ENCODE measurements at places on chromosomes 3 and 15.

- DNase-seq = no peak
These were observed 146.1 kb upstream of the UMPS start for GRCh38 chr3:124584245-124584551.

DNA sequence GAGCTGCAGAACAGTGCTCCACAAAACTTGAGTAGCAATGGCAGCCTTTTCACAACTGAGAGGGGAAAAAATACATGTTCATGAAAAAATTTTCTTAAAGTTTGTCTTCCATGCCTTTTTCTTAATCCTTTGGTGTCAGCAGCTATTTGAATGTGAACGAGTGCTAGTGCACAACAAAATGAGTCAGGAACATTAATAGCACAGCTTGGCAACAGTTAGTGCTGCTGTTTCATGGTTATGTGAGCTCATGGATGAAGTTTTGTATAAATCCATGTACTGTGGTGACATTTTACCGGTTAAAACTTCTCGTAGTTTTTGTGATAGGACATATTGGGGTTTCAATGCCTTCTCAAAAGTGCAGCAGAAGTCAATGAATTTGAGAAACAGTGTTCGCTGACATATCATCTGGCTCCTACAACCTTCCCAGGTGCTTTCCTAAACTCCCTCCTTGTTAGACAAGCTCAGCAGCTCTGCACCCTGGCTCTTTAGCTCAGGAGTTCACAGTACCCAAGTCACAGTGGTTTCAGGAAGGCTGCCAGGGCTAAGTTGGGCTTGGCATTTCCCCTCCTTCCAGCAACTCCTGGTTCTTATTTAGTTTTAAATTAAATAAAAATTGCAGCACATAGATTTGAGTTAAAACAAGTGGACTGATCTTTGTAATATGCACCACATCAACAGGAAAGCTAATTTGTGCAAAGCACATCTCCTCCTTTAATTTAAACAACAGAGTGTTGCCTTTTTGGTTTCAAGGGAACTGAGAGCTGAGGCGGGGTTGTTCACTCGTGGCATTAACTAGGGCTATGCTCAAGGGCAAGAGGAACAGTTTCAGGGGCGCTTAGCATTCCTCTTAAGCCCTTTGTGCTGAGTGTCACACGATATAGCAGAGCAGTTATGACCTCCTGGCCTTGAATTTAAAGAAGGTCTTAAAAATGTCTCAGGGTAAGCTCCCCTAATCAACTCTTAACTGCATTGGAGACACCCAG lies 362.8 kb downstream of the CHST2 start:
- DNase-seq = no peak

DNA sequence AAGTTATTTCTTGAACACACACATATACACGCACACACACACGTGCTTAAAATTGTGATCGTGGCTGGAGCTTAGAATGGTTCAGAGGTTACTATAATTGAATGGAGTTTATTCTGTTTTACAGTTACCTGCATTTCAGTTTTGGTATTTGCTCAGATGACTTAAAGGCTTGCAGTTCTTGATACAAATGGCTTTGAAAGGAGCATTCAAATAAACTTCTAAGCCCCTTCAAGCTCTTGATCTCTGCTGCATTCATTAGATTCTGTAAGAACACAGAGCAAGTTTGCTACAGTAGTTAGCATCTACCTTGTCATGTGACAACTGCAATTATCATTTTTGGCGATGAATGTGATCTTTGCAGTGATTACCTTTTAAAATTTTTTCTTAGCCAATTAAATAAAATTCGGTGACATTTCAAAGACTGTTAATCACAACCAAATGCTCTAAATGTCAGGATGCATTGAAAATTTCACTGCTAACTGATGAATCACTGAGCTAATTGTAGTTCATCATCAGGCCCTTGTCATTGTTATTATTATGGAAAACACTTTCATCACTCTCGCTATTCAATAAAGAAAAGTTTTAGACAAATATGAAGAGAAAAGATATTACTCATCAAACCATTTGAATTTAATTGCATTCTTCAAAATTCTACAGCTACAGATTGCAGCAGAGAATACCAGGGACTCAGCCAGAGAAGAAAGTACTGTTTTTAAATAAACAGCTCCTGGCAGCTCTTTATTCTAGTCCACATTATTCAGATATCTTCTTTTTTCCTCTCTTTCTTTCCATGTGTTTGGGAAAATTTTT lies 296.1 kb downstream of the LRTM1 start:
- DNase-seq = no peak

- DNase-seq = peak; percentile 85
These were observed 105.5 kb downstream of the IQSEC1 start for GRCh38 chr3:12967606-12968351.

GRCh38 chr3:46312991-46313390 lies 40.9 kb upstream of the CCR2 start:
- no peak for DNase-seq

All from activated CD8-positive, alpha-beta memory T cell treated with anti-CD3 and anti-CD28 coated beads for 1 hour (primary cell).